Stimulated activated naive CD4-positive, alpha-beta T cell treated with Interleukin-2 at 50 U/mL for 16 hours (primary cell): ENCODE measurements at places on chromosomes 1 and 21.

- DNase-seq, result peak; percentile 8
These were observed 3.1 kb upstream of the ARHGEF2 start for GRCh38 chr1:155981266-155982088.

DNA sequence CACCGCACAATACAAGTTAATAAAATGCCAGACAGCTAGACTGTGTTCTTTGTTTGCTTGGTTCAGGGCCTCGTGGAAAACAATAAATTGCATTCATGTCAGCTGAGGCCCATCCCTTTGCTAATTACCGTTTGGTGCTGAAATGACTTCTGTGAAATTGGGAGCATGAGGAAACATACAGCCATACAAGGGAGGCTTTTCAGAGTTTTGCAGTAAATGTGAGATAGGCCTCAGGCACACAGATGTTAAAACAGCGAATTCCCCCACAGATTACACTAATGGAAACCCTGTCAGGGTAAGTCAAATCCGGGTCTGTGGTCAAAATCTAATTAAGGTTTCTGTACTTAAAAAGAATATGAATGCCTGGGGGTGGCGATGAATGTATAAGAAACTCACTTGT, 173.5 kb upstream of the LMO4 start:
- DNase-seq, result no peak

DNA sequence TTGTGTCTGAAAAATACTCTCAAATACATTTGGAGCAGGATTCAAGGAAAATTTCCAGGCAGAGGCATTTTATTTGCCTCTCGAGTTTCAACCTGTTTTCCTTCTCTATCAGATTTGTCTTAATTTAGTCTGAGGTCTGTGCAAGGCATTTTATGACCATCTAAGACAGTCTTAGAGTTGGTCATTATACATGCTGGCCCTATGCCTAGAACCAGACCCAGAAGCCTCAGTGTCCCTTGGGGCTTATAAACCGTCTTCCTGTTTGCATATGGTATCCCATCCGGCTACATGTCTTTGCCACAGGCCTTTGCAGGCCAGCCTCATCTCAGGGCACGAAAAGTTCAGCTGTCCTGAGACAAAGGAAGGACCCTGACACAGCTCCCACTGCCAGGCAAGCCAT, 346.1 kb downstream of the SIPA1L2 start:
- DNase-seq, result no peak

DNA sequence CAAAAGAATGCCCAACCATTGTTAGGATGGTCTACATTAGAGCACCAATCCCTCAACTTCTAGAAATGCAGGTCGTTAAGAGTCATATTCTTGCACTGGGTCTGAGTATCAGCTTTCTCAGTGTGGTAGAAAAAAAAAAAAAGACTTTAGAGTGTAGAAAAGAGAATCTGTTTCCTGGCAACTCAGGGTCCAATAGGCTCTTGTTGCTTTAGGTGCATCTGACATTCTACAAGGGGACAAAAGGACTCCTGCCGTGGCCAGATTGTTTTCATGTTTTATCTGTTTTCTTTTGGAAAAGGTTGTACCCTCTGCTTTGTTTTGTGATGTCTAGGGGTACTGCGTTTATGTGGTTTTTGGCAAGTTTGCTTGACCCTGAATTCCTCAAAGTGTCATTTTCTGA, 105.4 kb upstream of the KCNK2 start:
- no peak for DNase-seq

GRCh38 chr1:8720347-8720746, 97.1 kb downstream of the RERE start:
- DNase-seq, result no peak

GRCh38 chr1:32876341-32877210, 5.9 kb upstream of the FNDC5 start:
- peak; percentile 34 for DNase-seq

- no peak for DNase-seq
These were observed 85.8 kb upstream of the CAMK1G start for GRCh38 chr1:209497729-209498128.

GRCh38 chr1:243407284-243408018, 151.6 kb downstream of the SDCCAG8 start:
- DNase-seq, result no peak

DNA sequence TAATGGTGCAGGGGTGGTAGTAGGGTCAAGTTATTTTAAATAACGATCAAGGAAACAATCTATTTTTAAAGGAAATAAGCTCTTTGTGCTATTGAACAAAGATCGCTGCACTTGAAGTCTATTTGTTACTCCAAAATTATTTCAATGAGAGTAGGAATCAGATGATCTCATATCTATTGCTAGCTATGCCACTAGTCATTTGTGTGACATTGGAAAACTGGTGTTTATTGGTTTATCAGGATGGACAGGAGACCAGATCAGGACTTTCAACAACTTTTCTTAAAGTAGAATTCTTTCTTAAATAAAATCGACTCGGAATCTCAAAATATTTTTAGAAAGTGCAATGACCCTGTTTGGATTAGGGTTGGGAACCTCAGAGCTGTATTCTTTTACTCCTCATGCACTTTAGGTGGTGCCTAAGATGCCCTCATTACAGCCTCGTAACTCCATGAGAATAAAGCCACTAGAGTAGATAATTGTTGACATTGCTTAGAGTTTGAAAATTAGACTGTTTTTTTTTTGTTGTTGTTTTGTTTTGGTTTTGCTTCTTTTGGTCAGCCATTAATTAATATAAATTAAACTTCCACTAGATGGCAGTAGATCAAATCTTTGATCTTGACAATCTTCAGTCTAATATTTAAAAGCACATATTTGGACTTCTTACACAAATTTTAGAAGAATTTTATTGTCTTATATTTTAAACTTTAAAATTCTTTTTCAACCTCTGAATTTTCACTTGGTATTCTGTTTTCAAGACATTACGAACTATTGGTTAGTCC, 352.4 kb downstream of the USP25 start:
- DNase-seq, result no peak

GRCh38 chr1:24540906-24541710, 14.8 kb upstream of the NCMAP start:
- DNase-seq, result peak; percentile 39
